ENCODE measurements at places on chromosomes 2 and 18.

GRCh38 chr2:164913640-164914350 lies 41.5 kb downstream of the SLC38A11 start:
- DNase-seq, result no peak

DNA sequence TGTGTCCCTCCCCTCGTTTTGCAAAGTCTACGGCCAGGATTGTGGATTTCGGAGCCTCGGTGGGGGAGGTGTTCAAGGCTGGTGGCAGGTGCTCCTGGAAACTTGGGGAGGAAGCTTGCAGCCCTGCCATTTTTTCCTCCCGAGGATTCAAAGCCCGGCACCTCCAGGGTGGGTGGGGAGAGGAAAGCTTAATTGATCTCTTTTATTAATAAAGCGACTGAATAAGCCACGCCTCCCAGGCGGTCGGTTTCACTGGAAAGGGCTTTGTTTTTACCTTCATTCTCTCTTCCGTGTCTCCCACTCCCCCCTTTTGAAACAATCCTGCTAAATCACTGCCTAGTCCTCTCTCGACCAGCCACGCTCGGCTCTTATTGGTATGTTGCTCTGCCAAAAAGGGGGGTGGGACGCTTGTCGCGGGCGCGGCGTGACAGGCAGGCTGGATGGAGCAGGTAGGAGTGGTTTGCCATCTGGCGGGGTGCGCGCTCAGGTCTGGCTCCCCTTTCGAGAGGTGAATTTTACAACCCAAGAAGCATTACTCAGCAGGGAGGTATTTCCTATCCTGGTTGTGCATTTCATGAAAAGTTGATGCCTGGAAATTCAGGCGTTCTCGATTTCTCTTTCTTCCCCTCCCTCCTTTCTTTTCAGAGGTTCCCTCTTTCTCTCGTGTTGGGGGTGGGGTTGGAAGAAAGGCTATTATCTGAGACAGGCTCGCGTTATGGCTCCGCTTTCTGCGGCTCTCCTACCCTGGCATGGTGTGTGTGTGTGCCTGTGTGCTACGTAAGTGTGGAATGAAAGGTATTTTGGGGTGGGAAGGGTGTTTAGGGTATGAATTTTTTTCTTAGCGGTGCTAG lies 1.4 kb downstream of the NEDD4L start:
- DNase-seq, result no peak

DNA sequence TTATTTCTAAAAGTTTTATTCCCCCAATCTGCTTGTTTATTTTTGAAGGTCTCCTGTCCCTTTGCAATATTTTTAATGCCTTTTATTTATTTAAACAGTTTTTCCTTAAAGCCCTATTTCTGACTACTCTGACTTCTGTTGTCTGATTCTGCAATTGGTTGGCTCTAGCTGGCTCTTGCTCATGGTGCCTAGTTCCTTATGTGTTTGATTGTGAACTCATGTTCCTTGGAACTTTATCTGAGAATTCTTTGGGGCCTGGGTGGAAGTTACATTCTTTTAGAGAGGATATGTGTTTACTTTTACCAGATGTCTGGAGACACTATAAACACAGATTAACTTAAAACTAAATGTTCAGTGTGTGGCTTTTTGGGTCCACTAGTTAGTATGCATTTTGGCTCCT lies 175.9 kb downstream of the DYSF start:
- DNase-seq, result no peak

- no peak for DNase-seq
Observed at GRCh38 chr18:57859314-57859713, 56.2 kb upstream of the ATP8B1 start.

- DNase-seq, result no peak
Observed at GRCh38 chr2:207504513-207505170, 25.1 kb upstream of the CREB1 start.

- DNase-seq, result no peak
Observed at GRCh38 chr2:17857021-17857420, 21.4 kb upstream of the KCNS3 start.

DNA sequence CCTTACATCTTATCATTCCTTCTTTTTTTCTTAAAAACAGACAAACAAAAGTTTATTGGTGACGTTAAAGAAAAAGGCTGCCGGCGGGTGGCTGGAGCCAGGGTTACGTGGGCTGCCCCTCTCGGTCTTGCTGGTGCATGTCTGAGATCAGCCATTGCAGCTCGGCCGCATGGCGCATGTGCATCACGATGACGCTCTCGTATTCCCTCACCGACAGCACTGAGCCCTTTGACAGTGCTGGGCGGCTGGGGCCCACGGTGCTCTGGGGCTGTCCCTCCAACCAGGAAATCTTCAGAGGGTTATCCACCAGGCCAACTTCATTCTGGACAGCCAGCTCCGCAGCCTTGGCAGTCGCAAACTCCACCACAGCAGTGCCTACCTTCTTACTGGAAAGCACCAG lies 1081.8 kb upstream of the TMEFF2 start:
- no peak for DNase-seq

DNA sequence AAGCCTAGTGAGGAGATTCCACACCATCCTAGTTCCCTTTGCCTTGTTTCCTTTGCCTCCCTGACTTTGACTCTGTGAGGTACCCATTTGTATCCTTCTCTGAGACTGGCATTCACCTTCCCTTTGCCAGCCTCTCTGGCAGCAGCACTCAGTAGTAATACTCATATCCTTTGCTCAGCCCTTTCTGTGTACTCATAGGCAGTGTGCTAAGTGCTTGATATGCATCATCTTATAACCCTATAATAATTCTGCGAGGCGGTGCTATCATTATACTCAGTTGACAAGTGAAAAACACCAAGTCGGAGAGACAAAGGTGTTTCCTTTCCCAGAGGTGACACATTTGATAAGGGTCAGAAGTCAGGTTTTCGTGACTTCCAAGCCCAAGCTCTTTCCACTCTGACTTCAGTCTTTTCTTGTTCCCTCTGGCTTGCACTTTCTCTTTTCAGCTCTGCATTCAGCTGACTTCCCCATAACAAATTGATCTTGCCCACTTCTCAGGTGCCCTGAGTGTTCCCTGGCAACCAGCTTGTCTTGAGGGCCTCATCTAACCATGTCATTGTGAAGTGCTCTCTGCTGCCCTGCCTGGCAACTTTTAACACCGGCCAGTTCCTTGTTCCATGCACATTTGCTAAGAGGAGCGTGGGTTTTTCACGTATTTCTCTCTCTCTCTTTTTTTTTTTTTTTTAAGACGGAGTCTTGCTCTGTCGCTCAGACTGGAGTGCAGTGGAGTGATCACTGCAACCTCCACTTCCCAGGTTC lies 94.5 kb upstream of the UPP2 start:
- no peak for DNase-seq

- no peak for DNase-seq
Observed at GRCh38 chr2:158546412-158547144, 89.8 kb downstream of the PKP4 start.

DNA sequence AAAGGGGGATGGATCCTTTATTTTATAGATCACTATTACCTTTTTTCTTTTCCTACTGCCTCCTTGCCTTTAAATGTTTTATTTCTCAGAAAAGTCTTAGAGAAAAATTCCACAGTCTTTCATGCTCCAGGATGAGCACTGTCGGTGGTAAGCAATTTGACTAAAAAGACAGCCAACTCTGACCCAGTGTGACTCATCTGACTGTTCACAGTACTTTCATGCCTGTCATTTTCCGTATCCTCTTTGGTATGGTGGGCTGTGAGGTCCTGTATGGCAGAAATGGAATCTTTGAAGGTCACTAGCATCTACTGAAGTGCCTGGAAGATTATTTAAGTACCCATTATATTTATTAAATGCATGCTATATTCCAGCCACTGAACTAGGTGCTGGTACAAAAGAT lies 2.1 kb upstream of the RFTN2 start:
- no peak for DNase-seq

DNA sequence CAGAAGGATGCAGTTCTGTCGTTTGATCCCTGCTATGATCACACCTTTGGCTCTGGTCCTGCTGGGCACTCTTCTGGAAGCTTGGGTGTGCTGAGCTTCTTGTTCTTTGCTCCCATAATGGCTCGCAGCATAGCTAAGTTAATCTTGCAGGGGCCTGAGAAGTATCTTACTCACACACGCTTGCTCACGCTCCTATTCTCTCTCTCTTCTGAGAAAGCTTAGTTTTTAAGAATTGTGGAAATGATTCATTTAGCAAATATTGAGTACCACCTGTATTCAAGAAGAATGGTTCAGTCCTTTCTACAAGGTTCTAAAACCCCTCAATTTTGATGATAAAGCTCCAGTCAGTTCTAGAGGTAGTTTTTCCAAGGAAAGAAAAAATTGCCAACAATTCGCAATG lies 40.6 kb downstream of the XRCC5 start:
- no peak for DNase-seq

DNA sequence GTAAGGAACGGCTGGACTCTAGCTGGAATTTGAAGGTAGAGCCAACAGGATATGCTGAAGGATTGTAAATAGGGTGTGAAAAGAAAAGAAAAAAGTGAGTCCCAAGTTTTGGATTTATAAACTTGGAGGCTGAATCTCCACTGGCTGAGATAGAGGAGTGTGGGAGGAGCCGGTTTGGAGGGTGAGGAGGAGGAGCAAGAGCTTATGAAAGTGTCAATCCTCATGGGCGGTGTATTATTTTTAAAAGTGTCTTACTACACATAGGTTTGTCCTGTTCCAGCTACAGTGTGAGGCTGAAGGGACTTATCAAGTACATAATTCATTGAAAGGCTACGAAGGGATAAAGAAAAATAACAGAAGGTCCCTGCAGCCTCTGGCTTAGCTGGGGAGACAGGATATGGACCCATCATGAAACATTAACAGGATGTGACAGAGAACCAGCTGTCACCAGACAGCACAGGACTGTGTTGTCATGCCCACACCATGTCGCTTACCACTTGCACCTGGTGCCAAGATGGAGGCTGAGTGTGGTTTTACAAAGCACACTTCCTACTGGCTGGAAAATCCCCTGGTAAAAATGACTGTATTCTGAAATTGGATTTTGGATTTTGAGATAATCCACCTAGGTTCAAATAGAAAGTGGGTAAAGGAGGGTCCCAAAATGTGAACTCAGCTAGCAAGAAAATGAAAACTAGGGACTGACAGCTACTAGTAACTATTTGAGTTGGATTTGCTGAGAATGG lies 2.5 kb upstream of the MREG start:
- DNase-seq, result no peak

DNA sequence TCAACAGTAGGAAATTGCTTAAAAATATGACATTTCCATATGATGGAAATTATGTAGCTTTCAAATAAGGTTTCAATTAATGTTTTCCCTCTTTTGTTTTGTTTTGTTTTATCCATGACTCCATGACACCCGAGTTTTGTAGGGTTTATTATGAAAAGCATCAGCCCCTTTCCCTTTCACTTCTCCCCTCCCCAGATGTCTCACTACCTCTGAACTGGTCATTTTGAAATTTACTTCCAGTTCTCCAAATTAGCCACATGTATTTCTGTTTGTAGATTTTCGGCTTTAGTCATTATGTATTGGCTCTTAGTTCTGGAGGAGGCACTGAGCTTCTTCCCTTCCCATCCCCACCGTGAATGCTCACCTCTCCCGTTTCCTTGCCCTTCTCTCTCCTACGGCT lies 18.6 kb upstream of the VPS4B start:
- DNase-seq, result no peak

DNA sequence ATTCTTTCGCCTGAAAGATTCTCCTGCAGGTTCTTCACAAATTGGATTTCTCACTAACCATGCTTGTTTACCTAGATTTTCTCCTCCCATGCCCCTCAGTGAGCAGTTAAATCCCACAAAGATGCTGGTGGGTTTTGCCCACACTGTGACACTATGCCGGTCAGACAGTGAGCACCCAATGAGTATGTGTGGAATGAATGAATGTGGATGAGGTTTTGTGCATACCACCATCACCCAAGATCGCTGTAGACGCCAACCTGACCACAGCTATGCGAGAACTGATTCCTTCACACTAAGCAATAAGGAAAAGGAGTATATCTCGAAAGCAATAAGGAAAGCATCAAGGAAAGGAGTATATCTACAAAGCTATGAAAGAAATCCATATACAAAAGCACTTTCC lies 116.7 kb downstream of the PID1 start:
- no peak for DNase-seq

DNA sequence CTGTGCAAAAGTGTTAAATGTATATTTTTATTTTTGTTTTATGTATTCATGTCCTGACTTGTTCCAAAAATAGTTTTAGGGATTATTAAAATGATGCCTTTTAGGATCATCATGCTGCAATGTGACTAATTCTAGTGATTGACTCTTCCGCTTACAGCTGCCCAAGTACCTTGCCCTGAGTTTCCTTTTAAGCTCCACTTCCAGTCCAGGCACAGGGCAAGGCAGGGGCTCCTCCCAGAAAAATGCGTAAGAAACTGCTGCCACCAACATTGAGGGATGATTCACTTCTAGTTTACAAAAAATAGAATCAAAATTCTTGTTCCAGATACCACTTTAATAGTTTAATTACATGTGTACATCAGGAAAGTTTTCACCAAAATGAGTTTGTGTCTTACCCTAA lies 116.4 kb downstream of the IRS1 start:
- DNase-seq, result no peak

GRCh38 chr2:225069477-225069876 lies 27.2 kb upstream of the DOCK10 start:
- no peak for DNase-seq

- no peak for DNase-seq
Observed at GRCh38 chr2:75035444-75036353, 77.3 kb downstream of the POLE4 start.

Measured in HS-5 (cell line).